ENCODE measurements at places on chromosomes 16 and 17. TPM values are rescaled to one million over a fixed set of nuclear protein-coding genes. Genes with fewer than 3 reads are reported as not detected.

The PTGES3L gene
- total RNA-seq: 3.2 TPM

The HASPIN gene
- total RNA-seq: 6.3 TPM

The TRPV3 gene
- total RNA-seq: 0.06 TPM

- DNase-seq: no peak
Measured at GRCh38 chr17:79848370-79848766, 9.1 kb upstream of the CBX4 start.
